Cortex of kidney (tissue), 1 donor: ENCODE measurements at places on chromosomes 6 and 20.

DNA sequence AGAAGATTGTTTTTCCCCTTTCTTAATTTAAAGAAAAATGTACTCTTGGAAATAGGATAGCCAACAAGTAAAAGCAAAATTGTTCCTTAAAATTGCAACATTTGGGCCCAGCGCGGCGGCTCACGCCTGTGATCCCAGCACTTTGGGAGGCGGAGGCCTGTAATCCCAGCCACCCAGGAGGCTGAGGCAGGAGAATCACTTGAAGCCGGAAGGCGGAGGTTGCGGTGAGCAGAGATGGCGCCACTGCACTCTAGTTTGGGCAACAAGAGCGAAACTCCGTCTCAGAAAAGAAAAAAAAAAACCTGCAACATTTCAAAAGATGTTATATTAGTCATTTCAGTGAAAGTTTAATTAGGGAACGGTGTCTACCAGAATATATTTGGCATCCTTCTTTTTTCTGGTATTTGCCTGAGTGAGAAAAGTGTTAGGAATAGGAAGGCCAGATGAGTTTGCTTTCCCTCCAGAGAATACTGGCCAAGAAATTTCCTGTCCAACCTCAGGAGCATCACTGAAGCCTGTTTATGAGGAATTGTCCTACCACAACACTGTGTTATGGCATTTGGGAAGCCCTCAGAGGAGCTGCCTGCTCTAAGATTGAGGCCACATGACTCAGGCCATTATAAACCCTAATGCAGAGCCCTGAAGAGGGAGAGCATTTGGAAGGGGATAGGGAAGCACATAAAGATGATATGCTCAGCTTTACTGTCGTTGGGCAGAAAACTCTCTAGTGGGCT is 1.2 kb upstream of the GJA1 start:
- no peak for DNase-seq

- DNase-seq: no peak
These were observed 1.4 kb upstream of the MICAL1 start for GRCh38 chr6:109456710-109457561.

DNA sequence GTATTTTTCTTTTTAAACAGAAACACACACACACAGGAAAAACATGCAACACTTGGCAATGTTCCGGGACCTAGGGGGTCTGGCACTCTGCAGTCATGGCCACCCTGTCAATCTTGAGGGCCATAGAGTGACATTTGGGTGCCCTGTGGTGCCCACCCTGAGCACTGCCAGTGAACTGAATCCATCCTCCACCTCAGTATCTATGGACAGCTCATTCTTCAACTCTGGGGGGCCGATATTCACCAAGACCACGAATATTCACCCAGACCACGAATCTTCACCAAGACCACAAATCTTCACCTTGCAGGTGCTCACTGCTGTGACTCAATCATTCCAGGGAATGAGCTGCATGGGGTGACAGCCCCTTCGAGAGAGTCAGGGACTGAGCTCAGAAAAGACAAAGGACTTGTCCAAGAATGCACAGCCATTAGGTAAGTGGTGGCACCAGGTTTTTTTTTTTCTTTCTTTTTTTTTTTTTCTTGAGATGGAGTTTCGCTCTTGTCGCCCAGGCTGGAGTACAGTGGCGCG is 19.1 kb downstream of the SNAI1 start:
- DNase-seq: no peak

DNA sequence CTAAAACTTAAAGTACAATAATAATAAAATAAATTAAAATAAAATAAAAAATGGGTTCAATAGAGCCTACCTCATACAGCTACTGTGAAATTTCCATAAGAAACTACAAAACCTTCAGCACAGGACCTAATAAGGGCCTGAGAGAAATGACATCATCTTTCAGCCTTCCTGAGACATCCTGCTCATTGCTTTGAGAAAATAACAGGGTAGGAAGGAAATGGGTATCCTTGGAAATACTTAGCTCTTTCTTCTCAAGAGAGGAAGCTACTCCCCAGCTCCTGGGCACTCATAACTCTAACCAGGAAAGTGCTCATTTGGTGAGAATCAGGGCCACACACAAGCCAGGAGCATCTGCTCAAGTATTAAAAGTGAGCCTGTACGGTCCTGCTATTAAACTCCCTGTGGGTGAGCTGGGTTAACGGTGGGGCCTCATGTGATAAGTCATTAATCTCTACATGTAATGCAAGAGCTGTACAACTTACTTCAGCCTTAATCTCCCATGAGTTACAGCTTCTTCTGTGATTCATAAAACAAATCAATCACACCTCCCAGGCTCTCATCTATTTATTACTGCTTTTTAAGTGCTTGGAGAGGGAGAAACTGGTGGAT is 141.4 kb downstream of the MAFB start:
- DNase-seq: no peak

- DNase-seq: no peak
These were observed 489.6 kb downstream of the MMUT start for GRCh38 chr6:48973491-48973890.

DNA sequence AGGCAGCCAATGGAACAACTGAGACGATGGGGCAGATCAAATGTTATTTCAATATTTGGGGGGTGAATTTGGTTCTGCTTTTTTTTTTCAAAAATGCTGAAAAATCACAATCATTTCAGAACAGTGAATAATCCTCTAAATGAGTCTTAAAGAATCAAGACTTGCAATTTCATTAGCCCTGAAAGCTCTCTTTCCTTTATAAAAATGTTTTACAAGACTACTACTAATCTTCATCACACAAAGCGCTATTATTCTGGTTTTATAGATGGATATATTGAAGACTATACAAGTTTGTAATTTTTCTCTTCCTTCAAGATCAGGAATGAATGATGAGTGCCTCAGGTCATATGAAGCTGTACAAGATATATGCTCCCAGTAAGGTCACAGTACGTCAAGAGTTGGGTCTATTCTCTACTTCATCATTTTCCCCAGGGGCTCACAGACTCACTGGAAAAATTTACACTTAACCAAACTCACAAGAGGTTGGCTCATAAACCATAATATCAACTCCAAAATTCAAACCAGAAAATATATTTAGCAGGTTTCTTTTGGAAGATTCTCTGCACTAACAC is 19.5 kb downstream of the RNF24 start:
- DNase-seq: no peak

GRCh38 chr6:67680297-67680932 is 954.7 kb upstream of the ADGRB3 start:
- no peak for DNase-seq

- DNase-seq: no peak
These were observed 8.2 kb upstream of the FILIP1 start for GRCh38 chr6:75501756-75502155.

DNA sequence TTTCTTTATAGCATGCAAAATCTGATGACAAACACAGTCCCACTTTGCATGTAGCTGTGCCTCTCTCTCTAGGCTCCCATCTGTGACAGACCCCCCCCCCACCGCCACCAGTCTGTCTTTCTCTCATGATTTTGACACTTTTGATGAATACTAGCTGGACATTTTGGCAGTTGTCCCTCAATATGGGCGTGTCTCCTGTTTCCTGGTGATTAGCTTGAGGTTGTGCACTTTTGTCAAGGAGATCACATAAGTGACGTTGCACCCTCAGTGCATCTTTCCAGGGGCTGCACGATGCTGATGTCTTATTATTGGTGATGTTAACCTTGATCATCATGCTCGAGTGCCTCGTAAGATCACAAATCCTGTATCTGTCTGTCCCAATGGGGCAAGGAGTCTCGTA is 155.1 kb downstream of the EYA2 start:
- DNase-seq: no peak

DNA sequence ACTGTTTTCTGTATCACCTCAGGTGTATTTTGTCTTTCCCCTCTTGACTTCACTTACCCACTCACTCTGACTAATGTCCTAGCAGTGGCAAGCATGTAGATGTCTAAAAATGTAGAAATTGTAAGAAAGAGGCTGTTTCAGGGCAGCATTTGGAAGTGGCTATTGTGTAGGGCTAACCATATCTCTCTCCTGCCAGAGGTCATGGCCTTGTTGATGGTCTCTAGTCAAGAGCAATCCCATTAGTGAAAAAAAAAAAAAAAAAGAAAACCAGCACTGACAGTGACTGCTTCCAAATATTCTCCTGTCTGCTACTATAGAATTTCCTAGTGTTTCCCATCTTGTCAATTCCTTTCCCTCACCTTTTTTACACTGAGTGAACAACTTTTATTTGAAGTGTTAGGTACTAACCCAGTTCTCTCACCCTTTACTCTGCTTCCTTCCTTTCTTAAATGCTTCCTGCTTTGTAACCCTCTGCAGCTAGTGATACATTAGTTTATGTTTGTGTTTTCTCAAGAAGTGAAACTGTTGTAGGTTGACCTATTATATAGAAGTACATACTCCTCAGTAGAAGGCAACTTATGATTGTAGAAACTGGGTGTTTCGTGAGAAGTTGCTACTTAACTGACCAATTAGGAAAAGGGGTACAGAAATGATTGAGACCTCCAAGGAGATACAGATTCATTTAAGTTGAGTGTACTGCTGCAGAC is 174.1 kb upstream of the PTPRK start:
- no peak for DNase-seq

- no peak for DNase-seq
These were observed 11.9 kb upstream of the SIRPD start for GRCh38 chr20:1569415-1569881.

GRCh38 chr6:6025736-6026135 is 19.0 kb upstream of the NRN1 start:
- DNase-seq: no peak

DNA sequence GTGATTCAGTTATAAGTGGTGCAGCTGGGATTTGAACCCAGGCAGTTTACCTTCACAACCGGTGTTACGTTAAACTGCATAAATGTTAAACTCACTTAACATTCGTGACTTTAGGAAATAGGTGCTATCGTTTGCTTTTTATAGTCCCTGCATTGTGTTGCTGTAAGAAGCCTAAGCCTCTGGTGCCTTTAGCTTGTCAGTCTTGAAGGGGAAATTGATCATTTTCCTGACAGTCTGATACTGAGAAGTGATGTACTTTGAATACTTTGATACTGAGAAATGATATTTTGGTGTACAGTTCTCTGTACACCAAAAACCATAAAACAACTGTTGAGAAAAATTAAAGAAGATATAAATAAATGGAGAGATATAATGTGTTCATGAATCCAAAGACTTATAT is 52.5 kb upstream of the NEDD9 start:
- no peak for DNase-seq

GRCh38 chr20:64065974-64066343 is 3.0 kb downstream of the TCEA2 start:
- DNase-seq: no peak

DNA sequence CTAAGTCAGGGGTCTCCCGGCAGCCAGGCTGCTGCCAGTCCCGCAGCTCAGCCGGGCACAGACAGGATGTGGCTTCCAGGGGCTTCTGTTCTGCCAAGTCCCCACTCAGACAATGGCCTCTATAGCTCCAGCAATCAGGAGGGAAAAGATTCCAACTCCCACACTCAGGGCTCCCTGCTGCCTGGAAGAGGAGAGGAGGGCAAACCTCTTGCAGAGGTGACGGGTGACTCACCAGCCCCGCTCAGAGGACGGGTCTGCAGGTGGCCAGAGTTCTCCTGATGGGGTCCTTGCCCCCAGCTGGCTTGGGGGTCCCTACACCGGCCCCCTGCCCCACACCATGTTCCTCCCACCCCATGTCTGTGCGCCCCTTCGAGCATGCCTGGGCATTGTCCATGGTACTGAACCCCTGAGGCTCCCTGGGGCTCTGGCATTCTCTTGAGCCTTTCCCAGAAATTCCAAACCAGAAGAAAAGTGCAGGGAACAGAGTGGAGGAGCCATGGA is 32.6 kb downstream of the NTSR1 start:
- DNase-seq: no peak

- DNase-seq: no peak
These were observed 3.9 kb upstream of the MICB start for GRCh38 chr6:31493875-31494694.

DNA sequence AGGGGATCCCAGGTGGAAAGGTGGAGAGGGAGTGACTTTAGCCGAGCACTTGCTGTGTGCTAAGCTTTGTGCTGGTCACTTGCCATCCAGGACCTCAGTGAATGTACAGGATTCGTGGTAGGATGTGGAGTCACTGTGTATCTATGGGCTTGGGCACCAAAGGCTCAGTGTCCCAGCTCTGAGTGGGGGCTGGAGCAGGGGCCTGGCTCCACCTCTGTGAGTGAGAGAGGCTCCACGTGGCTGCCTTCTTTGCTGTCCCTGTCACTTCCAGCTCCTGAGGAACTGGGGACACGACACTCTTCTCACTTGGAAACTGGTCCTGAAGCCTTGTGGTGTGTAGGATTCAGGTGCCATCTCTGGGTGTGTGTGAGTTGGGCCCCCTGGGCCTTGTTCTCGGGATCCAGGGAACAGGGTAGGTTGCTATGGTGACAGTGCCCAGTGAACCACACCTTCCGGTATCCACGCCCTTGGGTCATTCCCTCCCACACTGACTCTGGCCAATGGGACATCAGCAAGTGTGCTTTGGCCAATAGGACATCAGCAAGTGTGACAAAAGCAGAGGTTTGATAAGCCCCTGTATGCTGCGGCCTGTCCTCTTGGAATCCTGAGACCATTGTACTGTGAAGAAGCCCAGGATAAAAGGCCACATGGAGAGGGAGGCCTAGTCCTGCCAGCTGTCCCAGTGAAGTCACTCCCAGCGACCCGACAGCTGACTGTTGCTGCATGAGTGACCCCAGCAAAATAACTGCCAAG is 87.7 kb downstream of the CDH22 start:
- DNase-seq: no peak

GRCh38 chr6:41584668-41585205 is 38.6 kb downstream of the FOXP4 start:
- DNase-seq: no peak

DNA sequence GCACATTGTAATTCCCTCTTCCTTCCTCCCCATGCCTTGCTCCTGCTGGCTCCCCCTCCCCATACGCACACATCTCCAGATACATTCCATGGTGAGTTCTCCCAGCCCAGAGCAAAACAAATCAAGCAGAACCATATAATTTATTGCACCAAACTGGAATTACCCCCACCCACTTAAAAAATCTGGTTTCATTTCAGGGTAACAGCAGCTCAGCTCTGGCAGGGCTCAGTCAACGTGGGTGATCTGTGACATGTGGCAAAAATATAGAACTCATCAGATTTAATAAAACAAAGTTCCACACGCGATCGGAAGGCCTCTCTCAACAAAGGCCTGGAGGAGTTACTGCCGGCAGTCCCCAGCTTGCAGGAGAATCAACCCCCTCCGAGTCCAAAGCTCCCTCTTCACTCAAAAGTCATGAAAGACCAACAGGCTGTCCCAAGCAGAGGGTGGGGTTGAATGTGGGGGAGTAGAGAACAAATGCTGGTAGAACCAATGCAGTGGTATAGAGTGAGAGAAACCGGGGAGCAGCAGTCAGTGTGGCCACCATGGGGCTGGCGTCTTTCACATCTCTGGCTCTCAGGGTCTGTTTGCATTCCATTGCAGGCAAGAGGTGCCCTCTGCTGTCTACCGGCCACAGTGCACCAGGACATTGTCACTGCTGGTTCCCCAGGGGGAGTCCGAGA is 323.3 kb upstream of the NT5E start:
- no peak for DNase-seq

- no peak for DNase-seq
These were observed 85.5 kb downstream of the WASF1 start for GRCh38 chr6:110093981-110094380.

- DNase-seq: no peak
These were observed 21.0 kb upstream of the GCLC start for GRCh38 chr6:53565886-53566285.

GRCh38 chr20:58224097-58224496 is 4.4 kb downstream of the ANKRD60 start:
- no peak for DNase-seq

- no peak for DNase-seq
These were observed 17.0 kb downstream of the GPX5 start for GRCh38 chr6:28542440-28543296.
